ENCODE measurements at places on chromosomes 11 and 22.

GRCh38 chr22:46732041-46732379 is 6.0 kb downstream of the CERK start:
- DNase-seq = no peak

DNA sequence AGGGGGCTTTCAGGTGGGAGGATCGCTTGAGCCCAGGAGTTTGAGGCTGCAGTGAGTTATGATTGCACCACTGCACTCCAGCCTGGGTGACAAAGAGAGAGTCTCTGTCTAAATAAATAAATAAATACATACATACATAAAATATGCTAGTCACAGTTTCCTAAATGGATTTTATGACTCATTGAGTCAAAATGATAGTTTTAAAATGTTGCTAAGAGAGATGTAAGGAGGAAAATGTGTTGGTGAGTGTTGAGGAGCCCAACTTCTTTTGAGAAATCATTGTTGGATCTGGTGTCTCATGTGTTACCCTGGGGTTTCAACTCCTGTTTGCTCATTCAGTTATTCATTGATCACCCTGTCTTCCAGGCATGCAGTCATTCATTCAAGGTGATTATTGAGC is 21.0 kb downstream of the PARVB start:
- no peak for DNase-seq

DNA sequence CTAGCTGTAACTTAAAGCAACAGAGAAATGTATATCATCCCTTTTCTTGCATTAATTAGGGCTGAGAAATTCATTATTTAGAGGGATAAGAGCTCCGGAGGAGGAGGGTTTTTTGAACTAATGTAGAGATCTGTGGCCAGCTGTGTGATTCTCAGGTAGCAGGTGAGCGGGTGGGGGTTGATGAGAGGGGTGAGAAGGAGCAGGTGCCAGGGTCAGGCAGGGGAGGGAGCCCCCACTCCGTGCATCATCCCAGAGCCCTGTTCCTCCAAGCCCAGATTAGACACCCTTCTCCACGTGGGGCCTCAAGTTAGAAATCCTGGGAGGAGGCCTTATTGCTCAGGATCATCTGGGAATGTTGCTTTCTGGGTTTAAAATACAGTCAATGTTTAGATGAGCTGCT is 24.9 kb downstream of the ZBTB16 start:
- no peak for DNase-seq

DNA sequence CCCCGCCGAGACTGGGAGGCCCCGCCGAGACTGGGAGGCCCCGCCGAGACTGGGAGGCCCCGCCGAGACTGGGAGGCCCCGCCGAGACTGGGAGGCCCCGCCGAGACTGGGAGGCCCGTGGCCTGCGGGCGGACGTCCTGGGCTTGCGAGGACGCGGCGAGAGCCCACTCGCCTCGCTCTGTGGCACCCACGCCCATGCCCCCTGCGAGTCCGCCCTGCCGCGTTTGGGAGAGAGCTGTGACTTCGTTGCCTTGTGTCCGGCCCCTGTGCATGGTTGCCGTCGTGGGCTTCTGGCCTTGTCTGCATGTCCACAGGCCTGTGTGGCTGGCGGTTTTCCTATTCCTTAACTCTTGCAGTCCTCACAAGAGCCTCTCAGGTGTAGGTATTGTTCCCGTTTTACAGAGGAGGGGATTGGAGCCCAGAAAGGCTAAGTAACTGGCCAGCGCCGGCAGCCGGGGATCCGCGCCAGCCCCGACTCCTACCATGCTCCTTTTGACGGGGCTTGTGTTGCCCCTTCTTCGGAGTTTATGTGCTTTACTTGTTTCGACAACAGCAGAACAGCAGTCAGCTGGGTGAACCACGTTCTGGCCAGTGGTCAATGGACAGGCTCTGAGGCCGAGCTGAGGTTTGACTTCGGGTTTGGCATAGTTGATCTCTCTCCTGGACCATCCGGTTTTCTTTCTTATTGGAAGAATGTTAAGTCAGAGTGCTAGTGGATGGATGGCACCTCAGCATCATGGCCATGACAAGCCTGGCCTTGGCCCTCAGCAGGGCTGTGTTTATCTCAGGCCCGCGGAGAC is 741 bp downstream of the PHRF1 start:
- no peak for DNase-seq

DNA sequence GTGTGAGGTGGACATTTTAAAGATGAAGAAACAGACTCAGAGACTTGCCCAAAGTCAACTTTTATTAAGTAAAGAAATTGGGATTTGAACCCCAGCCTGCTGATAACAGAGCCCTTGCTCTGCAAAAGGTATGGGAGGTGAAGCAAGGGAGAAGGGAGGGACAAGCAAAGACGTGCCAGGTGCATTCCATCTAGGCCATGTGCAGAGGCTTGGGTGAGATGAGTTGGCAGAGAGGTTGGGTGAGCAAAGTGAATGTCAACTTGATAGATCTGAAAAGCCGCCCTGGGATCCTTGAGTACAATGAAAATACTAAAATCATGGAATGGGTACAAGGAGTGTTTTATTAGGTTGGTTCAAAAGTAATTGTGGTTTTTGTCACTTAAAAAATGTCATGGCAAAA is 341.3 kb downstream of the CADM1 start:
- DNase-seq = no peak

DNA sequence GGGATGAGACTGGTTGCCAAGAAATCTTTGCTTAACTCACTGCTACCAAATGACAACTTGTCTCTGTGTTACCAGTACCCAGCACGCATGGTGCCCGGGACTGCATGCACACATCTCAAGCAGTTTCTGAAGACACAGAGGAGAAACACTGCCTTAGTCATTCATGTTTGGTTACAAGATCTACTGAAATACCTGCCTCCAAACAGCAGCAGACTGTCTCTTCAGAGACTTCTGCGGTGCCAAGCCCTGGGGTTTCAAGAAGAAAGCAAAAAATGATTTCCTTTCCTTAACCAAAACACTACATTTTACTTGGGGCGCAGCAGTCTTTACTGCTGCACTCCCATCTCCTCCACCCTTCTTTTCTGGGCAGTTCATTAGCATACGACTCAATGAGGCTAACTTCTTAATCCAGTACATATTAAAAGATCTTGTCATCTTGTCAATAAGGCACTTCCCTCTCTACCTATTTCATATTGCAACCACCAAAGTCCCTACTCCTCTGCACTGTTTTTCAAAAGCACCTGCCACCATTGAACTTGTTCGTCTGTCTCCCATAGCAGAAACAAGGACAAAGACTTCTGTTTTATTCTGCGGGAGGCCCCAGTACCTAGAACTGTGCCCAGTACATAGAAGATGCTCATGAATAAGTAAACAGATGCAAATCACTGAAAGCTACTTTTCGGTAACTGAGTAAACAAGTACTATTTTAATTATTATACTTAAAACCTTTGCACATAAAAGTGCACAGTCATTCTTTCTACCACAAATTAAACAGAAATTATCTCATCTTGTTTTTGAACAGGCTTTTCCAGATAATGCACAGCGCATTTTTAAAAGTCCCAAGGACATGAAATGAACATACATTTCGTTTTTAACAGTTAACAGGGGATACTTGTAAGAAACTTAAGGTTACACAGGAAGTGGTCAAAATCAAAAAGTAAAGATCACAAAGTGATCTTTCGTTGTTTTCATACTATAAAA is 4.0 kb downstream of the NAP1L4 start:
- no peak for DNase-seq

- DNase-seq = no peak
These were observed 15.0 kb upstream of the CXCR5 start for GRCh38 chr11:118868659-118869058.

- no peak for DNase-seq
These were observed 24.2 kb downstream of the OR5B17 start for GRCh38 chr11:58334708-58335107.

- no peak for DNase-seq
These were observed 240.8 kb upstream of the MPPED2 start for GRCh38 chr11:30826911-30827310.

DNA sequence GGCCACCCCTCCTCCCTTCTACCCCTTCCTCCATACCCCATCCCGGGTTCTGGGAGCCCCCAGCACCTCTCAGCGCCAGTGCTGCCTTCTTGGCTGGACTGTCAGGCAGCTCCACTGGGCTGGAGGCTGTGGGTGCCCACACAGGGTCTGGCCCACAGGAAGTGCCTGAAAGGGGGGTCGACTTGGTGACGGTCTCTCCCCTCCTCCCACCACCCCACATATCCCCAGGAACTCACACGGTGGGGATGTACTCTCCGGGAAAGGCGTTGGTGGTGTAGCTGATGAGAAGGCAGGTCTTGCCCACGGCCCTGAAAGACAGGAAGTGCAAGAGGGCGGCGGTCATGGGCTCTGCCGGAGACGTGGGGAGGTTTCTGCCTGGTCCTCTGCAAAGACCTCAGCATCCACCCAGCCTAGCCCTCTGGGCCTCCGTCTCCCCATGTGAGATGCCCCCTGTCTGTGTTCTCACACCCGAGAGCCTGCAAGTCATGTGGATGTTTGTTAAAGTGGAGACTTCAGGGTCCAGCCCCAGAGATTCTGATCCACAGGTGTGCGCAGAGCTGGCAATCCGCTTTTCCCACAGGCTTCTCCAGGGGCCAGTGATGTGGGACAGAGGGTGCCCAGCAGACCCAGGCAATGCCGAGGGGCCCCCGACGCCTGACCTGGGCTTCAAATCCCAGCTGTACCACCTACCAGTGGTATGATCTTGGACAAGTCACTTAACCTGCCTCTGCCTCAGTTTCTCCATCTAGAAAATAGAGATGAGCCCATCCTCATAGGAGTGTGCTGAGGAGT is 2.5 kb downstream of the RAC2 start:
- DNase-seq = no peak
